Psoas muscle (tissue), 8 donors: ENCODE measurements at places on chromosomes 12 and 14.

DNA sequence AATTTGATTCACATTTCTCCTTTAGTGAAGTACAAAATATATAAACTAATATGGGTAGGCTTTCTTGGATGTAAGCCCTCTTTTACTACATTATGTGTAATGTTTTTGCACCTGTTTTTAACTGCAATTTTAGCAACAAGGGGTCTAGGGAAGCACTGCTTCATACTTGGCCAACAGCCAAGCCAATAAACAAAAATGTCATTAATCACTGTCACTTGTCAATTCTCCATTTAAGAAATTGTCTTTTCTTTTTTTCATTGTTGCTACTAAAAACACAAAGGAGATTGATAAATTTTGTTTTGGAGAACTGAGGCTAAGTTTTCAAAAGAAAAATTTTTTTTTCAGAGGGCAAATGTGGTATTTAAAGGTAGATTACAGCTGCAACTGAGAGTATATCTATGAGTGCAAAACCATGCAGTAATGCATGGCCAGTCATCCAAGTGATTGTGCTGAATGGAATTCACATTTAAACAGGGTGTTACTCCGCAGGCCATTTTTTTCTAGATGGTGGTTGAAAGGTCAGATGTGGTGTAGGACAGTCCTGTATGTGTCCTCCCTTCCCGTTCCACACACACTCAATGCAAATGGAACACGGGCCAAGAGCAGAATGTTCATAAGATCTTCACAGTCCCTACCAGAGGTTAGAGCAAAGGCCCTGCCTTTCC is 503.0 kb upstream of the LMO3 start:
- DNase-seq = no peak

DNA sequence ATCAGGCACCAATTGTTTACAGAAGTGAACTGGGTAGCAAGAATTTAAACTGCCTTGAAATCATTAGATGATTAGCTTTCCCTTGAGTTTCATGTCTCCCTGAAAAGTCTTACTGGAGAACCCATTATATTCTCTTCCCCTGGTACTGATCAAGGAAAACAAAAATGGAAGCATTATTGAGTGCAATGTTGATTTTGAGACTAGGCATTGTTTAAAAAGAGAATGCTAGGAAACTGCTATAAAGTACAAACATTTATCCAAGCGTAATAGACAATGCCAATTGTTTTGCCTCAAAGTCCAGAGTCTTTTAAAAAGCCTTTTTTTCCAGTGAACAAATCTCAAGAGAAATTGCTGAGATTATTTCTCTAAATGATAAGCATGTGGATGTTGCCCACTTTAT is 197.0 kb downstream of the CCER1 start:
- DNase-seq = no peak

GRCh38 chr12:62712681-62713573 is 222.0 kb downstream of the PPM1H start:
- no peak for DNase-seq

- no peak for DNase-seq
These were observed 106.9 kb upstream of the PTPRB start for GRCh38 chr12:70744178-70744577.

GRCh38 chr12:122363782-122364181 is 58.7 kb downstream of the CLIP1 start:
- DNase-seq = peak; percentile 72

DNA sequence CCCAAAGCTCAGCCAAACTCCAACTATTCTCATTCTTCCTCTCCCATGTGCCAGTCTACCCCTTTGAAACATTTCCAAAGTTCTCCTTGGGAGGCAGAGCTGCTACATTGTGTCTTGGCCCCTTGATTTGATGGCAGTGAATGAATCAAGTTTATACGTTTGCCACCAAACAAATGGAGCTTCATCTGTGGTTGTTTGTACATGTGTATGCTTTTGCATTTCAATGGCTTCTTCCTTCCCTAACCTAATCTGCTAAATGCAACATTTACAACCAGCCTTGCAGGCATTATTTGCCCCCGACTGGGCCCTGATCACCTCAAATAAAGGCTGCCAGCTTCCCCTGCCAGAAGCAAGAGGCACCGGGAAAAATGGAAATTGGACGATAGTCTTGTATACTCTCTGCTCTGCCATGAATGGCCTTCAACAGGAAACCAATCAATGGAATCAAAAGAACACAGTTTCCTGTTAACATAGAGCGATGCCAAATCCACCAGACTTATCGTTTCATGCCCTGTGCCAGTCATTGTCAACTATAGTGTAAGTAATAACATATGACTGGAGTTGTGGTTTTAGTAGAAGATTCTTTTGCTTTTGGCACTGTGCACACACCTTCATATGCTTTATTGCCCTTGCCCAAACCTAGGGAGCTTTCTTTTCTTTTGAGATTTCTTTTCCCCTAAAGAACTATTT is 97.8 kb downstream of the TMEM30B start:
- no peak for DNase-seq

DNA sequence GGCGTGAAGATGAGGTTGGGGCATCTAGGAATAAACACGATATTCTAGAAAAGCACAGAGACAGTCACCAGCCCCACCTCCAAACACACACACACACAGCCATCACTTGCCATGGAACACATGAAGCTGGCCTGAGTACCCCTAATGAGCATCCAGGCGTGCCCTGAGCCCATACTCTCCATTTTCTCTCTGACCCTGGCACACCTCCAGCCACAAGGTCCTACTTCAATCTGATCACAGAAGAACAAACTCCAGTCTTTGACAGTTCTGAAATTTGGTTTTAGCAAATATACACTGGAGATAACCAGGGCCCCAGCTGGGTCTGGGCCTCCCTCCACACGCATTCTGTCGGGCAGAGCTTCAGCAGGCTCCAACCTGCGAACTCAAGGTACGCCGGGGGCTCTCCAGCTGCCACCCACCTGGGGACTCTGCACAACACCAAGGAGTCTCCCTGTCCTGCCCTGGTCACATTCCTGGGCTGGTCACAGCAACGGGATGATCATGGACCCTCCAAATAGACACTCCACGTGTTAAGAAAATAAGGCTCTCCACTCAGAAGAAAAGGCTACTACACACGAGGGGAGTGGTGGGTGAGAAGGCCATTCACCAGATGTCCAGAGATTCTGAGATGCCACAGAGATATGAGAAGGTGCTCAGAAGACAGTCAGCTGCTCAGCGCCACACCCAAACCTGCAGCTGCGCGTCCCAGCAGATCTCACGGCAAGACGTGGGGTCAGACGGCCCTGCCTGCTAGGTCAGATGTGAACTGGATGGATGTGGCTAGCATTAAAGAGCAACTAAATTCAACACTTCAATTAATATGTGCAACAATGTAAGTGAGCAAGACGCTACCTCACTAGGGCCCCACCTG is 57.0 kb upstream of the PNMA1 start:
- no peak for DNase-seq

- DNase-seq = peak; percentile 81
These were observed 776 bp downstream of the BMP4 start for GRCh38 chr14:53955671-53956426.

- DNase-seq = no peak
These were observed 973 bp downstream of the P2RX2 start for GRCh38 chr12:132619386-132620112.

DNA sequence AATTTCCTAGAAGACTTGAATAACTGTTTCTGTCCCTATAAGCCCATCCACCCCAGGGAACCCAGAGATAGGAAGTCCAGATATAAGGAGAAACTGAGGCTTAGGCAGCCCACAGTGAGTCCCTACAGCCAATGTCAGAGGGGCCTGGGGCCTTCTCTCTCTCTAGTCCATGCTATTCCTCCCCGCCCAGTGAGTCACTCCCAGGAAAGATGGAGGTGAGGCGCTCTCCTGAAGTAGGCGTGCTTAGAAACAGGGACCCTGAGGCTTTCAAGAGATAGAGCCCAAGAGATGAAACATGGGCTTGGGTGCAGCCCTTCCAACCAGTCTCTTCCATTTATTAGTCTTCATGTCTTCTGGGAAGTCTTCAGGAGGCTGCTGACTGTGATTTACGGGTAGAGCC is 2.3 kb upstream of the SMUG1 start:
- no peak for DNase-seq

- DNase-seq = no peak
These were observed 886.7 kb downstream of the NRXN3 start for GRCh38 chr14:79056879-79057278.

DNA sequence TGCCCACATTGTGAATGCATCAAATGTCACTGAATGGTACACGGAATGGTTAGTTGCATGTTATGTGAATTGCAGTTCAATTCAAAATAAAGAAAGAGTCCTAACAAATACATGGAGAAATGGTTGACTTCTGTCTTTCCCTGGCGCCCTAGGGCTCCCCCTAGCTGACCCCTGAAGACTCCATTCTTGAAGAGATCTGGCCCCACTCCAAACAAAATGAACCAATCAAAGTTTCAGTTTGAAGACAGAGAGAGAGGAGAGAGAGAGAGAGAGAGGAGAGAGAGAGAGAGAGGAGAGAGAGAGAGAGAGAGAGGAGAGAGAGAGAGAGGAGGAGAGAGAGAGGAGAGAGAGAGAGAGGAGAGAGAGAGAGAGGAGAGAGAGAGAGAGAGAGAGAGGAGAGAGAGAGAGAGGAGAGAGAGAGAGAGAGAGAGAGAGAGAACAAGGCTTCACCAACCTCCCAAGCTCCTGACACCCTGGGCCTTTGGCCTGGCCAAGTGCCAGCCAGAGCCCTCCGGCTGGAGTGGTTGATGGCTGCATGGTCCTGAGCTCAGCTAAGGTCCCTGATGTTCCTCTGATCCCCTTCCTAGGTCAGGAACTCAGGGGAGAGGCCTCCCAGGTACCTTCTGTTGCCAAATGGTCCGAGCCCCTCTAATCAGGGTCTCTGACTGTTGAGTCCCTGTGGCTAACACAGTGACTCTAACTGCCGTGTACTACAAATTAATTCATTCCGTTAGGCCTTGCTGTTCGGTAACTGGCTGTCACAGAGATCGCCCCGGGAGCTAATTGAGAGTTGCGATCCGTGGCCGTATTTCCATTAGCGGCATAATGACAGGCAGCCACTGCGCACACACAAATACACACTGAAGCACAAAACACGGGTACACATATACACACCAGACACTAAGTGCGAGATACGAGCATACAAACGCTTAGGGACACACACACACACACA is 188.8 kb downstream of the ESRRB start:
- no peak for DNase-seq

DNA sequence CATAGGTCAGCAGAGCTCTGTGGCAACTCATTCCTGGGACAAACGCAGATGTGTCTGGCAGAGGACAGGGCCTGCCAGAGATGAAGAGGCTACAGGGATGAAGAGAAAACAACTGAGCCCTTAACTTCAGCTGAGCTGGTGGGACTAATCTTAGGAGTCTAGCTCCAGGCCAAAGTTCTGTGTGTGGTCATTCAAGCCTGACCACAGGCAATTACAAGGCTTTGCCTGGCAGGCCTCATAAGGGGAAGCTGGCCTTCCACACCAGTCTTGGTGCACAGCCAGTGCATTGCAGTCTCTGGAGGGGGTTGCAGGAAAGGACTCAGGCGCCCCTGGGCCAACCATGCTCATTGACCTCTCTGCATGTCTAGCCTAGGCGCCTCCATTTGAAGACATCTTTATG is 127.6 kb upstream of the DAAM1 start:
- DNase-seq = no peak

GRCh38 chr12:132837693-132838409 is 9.2 kb upstream of the GOLGA3 start:
- DNase-seq = peak; percentile 67

GRCh38 chr12:79615596-79616560 is 74.9 kb downstream of the PAWR start:
- DNase-seq = no peak

DNA sequence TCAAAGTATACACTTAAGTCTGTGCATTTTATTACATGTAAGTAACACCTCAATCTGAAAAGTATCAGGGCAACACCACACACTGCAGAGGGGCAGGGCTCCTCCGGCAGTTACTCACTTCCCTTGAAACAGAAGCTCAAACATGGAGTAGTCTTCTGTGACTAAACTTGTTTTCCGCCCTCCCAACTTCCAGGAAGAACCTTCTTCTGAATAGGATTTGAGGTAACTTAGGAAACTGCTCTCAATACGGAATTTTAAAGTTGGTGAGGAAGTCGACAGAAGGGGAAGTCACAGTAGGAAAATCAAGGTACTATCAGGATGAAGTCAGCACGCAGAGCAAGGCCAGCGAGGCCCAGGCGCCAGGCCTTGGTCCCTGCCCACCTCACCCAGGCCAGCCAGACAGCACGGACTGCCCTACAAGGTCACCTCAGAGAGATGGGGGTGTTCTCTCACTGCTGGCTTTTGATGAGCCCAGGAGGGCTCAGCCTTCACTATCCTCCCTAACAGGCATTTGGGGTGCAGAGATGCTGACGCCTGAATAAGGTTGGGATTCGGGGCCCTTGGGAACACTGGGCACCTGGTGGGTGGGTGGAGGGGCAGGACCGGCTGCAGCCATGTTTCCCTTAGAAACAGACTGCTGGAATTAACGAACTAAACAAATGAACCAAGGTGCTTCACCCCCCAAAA is 5.8 kb downstream of the ANKRD9 start:
- DNase-seq = no peak

DNA sequence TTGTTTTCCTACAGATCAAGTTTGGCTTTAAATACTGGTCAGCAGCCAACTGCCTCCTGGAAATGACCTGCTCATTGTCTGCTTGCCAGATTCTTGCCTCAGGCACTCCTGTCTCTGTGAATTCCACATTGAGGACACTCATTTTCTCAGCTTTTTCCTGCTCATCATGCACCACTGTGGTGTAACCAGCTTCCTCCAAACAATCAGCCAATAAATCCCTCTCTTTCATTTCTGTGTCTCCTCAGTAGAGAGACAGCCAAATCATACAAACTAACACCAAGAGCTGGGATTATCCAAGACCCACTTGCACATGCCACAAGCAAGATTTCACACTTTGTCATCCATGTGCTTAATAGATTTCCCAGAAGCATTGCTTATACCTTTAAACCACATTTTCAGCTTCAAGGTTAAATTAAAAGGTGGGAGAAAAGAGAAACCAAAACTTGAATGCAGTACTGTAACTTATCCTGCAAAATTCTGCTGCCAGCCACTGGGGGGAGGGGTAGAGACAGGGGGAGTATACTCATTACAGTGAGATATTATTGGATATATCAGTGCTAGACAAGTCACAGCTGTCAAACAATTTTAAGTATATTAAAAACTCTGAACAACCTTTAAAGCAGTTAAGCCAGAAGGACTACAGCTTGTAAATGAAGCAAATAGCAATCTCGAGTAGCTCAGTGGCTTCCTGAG is 105.0 kb downstream of the PPP2R5E start:
- DNase-seq = peak; percentile 33

- DNase-seq = no peak
These were observed 29.6 kb downstream of the BEGAIN start for GRCh38 chr14:100557658-100558057.
